ENCODE measurements at places on chromosomes 1 and 21. TPM values are rescaled to one million over a fixed set of nuclear protein-coding genes. Genes with fewer than 3 reads are reported as not detected.

The CLCA4 gene
- total RNA-seq = not detected

The C1QC gene
- total RNA-seq = not detected

The FAM177B gene
- total RNA-seq = not detected

The RGS5 gene
- total RNA-seq = 0.77 TPM

The ATP1A2 gene
- total RNA-seq = not detected

The RPE65 gene
- not detected for total RNA-seq

The UBE2U gene
- not detected for total RNA-seq

The ENSA gene
- total RNA-seq = 87.8 TPM

The CFHR5 gene
- not detected for total RNA-seq

The ZNF695 gene
- total RNA-seq = 1.5 TPM

The PLXNA2 gene
- 40.7 TPM for total RNA-seq

The KLF17 gene
- total RNA-seq = not detected

The MYCL gene
- total RNA-seq = 0.22 TPM

The RHD gene
- 0.33 TPM for total RNA-seq

Data from dermis lymphatic vessel endothelial cell (primary cell).